Stimulated activated CD8-positive, alpha-beta memory T cell treated with anti-CD3 and anti-CD28 coated beads, Interleukin-2, amount 100 ng/mL, for 1 hour (primary cell): ENCODE measurements at places on chromosomes 16 and 17.

DNA sequence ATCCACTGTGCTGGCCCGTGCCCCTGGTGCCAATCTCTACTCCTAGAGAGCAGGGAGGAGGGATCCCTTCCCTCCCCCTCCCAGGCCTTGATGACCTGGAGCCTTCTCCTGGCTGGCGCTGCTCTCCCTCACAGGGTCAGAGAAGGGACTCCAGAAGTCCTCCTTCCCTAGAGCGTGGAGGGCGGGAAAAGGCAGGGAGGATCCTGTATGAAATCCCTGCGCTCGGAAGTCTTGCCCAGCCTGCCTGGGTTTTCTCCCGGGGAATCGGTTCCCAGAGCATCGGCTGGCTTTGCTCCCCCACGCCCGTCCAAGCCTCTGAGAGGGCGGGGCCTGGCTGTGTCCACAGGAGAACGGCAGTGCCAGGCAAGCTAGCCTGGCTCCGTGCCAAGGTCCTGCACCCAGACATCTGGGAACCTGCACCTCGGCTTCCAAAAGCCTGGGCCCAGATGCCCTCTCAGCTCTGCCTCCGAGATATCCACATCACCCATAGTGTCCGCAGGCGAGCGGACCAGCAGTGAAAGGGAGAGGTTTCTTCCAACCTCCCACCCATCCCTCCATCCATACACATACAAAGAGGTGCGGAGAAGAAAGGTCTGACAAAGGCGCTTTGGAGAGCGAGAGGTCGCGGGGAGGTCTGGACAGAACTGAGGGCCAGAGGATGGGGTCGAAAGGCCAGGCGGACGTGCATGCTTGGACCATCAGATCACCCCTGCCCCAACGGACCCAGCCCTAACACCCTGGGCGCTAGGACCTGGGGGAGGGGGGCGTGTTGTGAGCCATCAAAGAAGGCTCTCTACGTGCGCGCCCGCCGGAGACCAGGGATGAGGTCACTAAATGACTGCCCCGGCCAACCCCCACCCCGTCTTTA lies 1.1 kb downstream of the MPP2 start:
- no peak for DNase-seq

GRCh38 chr16:10107081-10107480 lies 75.1 kb downstream of the GRIN2A start:
- DNase-seq: no peak

GRCh38 chr17:67274466-67274865 lies 29.5 kb upstream of the HELZ start:
- no peak for DNase-seq

GRCh38 chr16:53112015-53112414 lies 57.2 kb downstream of the CHD9 start:
- DNase-seq: no peak

- no peak for DNase-seq
Measured at GRCh38 chr16:53053967-53054669, 673 bp upstream of the CHD9 start.

GRCh38 chr16:74030000-74030706 lies 266.5 kb upstream of the PSMD7 start:
- DNase-seq: no peak

DNA sequence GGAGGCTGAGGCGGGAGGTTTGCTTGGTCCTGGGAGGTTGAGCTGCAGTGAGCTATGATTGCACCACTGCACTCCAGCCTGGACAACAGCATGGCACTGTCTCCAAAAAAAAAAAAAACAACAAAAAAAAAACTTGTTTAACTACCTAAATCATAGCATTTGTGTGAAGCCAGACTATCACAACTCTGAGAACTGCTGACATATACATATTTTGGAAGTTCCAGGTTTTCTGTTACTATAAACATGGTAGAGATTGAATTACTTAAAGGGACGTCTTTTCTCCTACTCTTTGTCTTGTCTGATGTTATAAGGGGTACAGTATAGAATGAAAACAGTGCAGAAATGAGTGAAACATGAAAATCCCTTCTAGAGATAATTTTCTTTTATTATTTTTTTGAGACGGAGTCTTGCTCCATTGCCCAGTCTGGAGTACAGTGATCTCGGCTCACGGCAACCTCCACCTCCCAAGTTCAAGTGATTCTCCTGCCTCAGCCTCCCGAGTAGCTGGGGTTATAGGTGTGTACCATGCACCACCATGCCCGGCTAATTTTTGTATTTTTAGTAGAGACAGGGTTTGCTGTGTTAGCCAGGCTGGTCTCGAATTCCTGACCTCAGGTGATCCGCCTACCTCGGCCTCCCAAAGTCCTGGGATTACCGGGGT lies 18.4 kb downstream of the ABCC1 start:
- DNase-seq: no peak

DNA sequence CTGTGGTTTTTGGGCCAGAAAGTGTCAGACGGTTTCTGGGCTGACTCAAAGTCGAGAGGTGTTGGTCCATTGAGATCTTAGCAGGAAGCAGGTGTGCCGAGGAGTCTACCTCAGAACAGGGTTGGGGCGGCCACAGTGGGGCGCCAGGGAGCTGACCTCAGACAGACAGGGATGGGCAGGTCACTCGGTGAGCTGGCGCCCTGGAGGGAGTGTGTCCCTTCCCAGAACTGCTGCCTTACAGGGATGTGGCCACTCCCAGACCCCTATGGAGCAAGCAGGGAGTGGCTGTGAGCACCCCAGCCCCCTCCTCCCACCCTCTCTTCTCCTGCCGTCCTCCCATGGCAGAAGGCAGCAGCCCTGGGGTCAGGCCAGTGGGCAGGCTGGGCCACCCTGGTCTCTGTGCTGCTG lies 14.0 kb upstream of the DPEP1 start:
- DNase-seq: no peak

- no peak for DNase-seq
Measured at GRCh38 chr17:71302721-71303549, 817.9 kb upstream of the SOX9 start.

DNA sequence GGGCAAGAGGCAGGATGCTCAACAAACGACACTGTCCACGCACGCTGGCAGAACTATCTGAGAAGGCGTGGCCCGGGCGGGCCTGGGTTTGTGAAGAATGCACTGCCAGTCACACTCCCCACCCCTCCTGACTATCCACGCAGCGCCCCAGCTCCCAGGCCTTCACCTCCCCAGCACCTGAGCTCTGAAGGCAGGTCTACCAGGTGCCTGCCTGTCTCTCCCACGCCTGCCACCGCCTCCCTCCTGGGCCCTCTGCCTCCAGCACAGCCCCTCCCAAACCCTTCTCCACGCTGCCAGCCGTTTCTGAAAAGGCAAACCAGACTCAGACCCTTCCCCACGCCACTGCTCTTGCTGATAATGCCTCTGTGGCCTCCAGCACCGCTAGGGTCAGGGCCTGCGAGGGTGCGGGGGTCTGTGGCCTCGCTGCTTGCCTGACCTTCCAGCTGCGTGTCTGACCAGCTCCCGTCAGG lies 11.6 kb downstream of the MYBBP1A start:
- no peak for DNase-seq

- no peak for DNase-seq
Measured at GRCh38 chr16:84759061-84759460, 59.3 kb downstream of the USP10 start.

DNA sequence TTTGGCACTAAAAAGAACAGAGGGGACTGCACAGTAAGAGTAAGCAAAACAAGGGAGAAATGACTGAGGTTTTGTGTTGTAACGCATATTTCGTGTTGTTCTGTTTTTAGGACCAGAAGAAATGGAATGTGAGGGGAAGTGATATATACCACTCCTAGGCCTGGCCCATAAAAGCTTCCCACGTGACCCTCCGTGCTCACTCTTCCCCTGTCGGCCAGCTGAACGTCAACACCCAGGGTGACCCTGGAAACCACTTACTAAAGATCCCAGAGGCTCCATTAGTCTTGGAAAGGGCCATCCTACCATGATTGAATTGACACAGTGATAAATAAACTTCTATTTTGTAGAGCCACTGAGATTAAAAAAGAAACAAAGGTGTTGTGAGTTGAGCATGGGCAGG lies 79.8 kb downstream of the HELZ start:
- DNase-seq: no peak

GRCh38 chr17:10614536-10615155 lies 42.5 kb downstream of the MYH3 start:
- DNase-seq: no peak

DNA sequence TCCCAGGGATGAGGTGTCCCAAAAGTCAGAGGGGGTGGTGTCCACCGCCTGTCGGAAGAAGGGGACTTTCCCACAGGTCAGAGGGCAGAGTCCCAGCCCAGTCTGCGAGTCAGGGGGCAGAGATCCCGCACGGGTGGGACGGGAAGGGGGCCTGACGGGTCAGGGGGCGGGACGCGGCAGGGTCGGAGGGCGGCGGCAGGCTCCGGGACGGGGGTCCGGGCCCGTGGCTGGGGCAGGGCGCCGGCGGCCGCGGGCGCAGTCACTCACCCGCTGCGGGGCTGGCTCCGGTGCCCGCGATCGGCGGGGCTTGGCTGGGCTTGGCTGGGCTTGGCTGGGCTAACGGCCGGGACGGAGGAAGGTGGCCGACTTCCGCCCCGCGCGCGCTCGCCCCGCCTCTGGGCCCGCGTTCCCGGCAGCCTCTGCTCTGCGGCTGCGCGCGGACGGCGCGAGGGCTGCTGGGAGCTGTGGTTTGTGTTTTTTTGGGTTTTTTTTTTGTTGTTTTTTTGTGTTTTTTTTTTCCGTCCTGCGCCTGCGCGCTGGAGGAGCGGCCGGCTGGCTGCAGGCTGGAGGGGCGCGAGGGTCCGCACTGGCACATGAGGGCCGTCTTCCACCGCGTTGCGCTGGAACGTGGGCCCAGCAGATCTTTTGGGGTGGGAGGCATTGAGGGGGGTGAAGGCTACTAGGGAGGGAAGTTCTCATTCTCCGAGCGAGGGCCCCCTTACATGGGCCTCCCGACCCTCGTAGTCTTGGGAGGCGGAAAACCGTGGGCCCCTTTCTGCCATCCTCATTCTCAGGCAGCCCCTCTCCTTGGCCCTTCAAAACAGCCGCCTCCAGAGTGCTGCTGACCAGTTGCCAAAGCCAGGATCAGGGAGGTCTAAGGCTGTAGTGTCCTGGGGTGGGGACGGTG lies at the start of gene CANT1:
TSS of gene CANT1 (minus strand) at position 368 of the 907 bp plus-strand sequence. CDS start 12,142 bp downstream, outside the sequence.
- DNase-seq: peak; percentile 64

GRCh38 chr17:64443086-64443760 lies 5.7 kb upstream of the MILR1 start:
- DNase-seq: no peak

GRCh38 chr16:19621445-19621844 lies 65.9 kb downstream of the VPS35L start:
- DNase-seq: no peak
